ENCODE measurements at places on chromosomes 2 and 18.

GRCh38 chr2:201440182-201440581, 11.1 kb downstream of the TRAK2 start:
- no peak for DNase-seq

- DNase-seq: peak; percentile 95
Measured at GRCh38 chr2:97871096-97871780, 124.5 kb downstream of the TMEM131 start.

DNA sequence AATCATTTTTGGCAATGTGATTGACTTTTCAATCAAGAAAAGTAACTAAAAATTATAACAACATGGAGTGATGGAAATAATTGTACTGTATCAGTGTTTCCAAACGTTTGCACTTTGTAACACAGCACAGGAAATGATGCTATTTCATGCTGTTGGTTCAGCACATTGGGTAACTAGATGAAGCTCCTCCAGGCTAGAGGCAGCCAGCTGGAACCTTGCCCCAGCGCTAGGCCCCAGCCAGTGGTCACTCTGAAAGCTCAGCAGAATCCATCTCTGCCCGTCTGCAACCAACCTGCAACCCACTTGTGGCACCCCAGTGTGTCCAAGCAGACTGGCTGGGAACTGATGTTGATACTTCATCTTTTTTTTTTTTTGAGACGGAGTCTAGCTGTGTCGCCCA, 15.3 kb downstream of the UNC50 start:
- DNase-seq: no peak

DNA sequence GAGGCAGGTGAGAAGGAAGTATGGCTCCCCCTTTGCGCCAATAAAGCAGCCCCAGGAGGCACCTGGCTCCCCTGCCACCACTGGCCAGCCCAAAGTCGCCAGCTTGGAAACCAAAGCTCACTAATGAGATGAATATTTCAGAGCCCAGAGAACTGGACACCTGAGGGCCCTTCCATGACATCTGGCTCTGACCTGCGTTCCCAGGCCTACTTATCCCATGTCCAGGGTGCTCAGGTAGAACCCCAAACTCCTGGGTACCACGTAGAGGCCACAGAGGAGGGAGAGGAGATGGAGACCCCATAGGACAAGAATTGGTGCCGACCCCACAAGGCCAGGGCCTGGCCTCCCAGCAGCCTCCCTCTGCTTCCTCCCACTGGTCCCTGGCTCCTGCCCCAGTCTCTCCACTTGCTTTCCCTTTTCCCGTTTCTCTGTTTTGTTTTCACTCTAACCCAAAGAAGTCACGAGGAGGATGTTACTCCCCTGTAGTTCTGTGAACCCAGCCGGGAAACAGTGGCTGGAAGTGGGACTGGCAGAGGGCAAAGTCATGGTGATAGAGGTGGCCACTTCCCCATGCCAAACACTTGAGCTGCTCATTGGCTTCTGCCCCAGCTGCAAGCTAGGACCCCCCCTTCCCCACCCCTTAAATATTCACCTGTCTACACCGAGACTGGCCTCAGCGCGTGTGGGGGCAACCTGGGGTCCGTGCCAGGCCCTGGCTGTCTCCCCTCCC, 820 bp downstream of the TMBIM1 start:
- peak; percentile 55 for DNase-seq
